CD4-positive, alpha-beta memory T cell (primary cell): ENCODE measurements at places on chromosomes 2 and 18. TPM values are rescaled to one million over a fixed set of nuclear protein-coding genes. Genes with fewer than 3 reads are reported as not detected.

NDUFB3 gene
- polyA plus RNA-seq, result 298 TPM

DNA sequence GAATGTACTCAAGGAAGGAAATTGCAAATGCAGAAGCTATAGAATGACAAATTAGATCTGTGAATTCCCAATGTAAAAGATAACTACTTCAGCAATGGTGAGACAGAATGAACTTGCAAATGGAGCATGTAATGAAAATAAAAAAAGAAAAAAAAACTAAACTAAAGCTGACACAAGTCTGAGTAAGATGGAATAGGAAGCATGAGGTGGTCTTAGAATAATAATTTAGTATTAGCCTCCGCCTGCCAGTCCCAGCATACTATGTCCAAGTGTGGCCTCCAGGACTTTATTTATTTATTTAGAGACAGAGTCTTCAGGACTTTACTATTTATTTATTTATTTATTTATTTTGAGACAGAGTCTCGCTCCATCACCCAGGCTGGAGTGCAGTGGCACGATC, 37.4 kb upstream of the SLC39A10 start:
- H3K4me1 ChIP-seq, result no peaks in the 10 kb centered on the region
- H3K4me3 ChIP-seq, result no peak overlapping the region
- H3K36me3 ChIP-seq, result no peaks in the 10 kb centered on the region
- H3K27me3 ChIP-seq, result no peaks in the 10 kb centered on the region

GRCh38 chr2:235845245-235845644, 322.9 kb downstream of the GBX2 start:
- H3K4me1 ChIP-seq, result no peaks in the 10 kb centered on the region
- DNase-seq, result no peak
- H3K36me3 ChIP-seq, result no peaks in the 10 kb centered on the region

- H3K4me1 ChIP-seq, result peaks cover 8% of the 10 kb centered on the region
- H3K27ac ChIP-seq, result no peak overlapping the region
- no peak overlapping the region for H3K4me3 ChIP-seq
- DNase-seq, result no peak
- H3K27me3 ChIP-seq, result no peaks in the 10 kb centered on the region
Observed at GRCh38 chr2:143356336-143356735, 227.1 kb downstream of the ARHGAP15 start.

TRABD2A gene
- 81.2 TPM for polyA plus RNA-seq

APOB gene
- polyA plus RNA-seq, result not detected

CDH2 gene
- polyA plus RNA-seq, result not detected

DNA sequence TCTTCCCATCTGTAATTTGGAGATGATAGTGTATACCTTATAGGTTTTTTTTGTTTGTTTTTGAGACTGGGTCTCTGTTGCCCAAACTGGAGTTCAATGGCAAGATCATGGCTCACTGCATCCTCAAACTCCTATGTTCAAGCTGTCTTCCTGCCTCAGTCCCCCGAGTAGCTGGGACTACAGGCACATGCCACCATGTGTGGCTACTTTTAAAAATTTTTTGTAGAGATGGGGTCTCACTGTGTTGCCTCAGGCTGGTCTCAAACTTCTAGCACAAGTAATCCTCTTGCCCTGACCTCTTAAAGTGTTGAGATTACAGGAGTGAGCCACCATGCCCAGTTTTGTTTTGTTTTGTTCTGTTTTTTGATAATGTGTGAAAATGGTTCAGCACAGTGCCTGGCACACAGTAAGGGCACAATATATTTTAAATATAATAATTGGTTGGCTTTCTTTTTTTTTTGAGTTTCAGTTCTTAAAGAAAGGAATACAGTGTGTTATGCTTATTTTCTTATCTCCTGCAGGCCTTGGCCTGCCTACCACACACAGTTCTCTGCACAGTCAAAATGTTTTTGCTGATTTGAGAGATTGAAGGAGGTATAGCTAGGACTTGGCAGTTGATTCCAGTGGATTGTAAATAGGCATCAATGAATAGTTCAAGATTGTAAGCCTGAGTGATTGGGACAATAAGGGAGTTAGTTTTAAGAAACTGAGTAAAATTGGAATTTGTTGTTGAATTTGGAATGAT, 6.1 kb downstream of the ACTR3 start:
- no peaks in the 10 kb centered on the region for H3K36me3 ChIP-seq
- H3K27ac ChIP-seq, result peak overlapping the region; percentile 17

SERPINB10 gene
- polyA plus RNA-seq, result not detected

DNA sequence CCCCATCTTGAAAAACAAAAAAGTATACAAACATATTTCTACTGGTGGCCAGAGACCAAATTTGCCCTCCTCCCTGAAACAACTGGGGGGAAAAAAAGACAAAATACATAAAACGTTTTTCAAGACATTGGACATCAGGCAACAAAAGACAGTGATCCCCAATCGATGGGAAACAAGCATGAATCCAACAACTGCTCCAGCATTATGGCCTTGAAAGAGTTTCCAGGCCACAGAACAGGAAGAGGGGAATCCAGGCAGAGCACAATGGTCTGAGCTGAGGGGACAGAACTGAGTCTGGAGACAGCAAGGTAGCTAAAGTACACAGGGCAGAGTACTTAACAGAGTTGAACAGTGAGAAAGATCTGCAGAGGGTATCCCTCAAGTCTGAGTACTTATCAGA, 4.4 kb downstream of the CCDC88A start:
- DNase-seq, result no peak
- H3K4me3 ChIP-seq, result no peak overlapping the region
- H3K27me3 ChIP-seq, result no peaks in the 10 kb centered on the region
- no peaks in the 10 kb centered on the region for H3K36me3 ChIP-seq
- peaks cover 10% of the 10 kb centered on the region for H3K4me1 ChIP-seq

GRCh38 chr18:49486606-49486952, 455 bp downstream of the C18orf32 start:
- peak overlapping the region; percentile 71 for H3K4me3 ChIP-seq
- peaks cover 42% of the 10 kb centered on the region for H3K36me3 ChIP-seq
- no peaks in the 10 kb centered on the region for H3K27me3 ChIP-seq
- peak overlapping the region; percentile 81 for H3K27ac ChIP-seq
- DNase-seq, result no peak
- peaks cover 64% of the 10 kb centered on the region for H3K4me1 ChIP-seq

- no peaks in the 10 kb centered on the region for H3K4me1 ChIP-seq
- no peak overlapping the region for H3K27ac ChIP-seq
- DNase-seq, result no peak
- H3K27me3 ChIP-seq, result no peaks in the 10 kb centered on the region
- H3K36me3 ChIP-seq, result no peaks in the 10 kb centered on the region
- no peak overlapping the region for H3K4me3 ChIP-seq
Observed at GRCh38 chr2:128580988-128581848, 262.6 kb upstream of the HS6ST1 start.

DNA sequence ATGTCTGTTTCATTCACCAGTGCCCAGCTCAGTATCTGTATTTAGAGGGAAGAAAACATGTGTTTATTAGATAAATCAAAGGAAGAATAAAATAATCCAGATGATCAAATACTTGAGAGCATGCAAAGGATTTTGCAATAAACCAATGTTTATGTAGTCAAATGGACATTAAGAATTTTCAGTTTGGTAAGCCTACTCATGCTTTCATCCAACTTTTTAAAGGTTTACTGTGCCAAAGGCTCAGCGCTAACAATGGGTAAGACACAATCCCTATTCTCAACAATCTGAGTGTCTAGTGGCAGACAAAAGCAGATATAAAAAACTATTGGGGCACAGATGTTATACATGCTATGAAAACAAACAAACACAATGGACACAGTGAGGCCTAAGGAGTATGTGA, 26.3 kb downstream of the GRB14 start:
- no peak overlapping the region for H3K4me3 ChIP-seq
- no peaks in the 10 kb centered on the region for H3K27me3 ChIP-seq
- no peak for DNase-seq
- no peaks in the 10 kb centered on the region for H3K36me3 ChIP-seq
- H3K4me1 ChIP-seq, result no peaks in the 10 kb centered on the region

- H3K4me1 ChIP-seq, result no peaks in the 10 kb centered on the region
- no peaks in the 10 kb centered on the region for H3K36me3 ChIP-seq
- no peaks in the 10 kb centered on the region for H3K27me3 ChIP-seq
- H3K4me3 ChIP-seq, result no peak overlapping the region
- no peak for DNase-seq
- no peak overlapping the region for H3K27ac ChIP-seq
Observed at GRCh38 chr2:232688201-232688600, 8.9 kb upstream of the GIGYF2 start.

DNA sequence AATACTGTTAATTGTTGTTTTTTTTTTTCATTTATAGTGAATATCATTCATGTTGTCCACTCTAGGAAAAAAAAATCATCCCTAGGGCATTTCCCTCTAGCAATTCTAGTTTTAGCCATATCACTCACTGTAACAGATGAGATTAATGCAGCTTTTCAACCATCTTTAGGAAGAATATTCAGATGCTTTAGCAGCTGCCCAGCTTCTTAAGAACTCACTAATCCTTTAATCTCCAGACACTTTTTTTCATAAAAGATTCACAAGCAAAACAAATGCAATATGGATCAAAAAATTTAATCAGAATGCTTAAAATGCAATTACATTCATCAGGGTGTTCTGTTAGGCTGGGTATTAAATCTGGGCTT, 692.6 kb downstream of the ERBB4 start:
- no peak overlapping the region for H3K4me3 ChIP-seq
- no peaks in the 10 kb centered on the region for H3K36me3 ChIP-seq
- no peaks in the 10 kb centered on the region for H3K4me1 ChIP-seq
- no peaks in the 10 kb centered on the region for H3K27me3 ChIP-seq
- DNase-seq, result no peak

ABCG5 gene
- polyA plus RNA-seq, result not detected

DNA sequence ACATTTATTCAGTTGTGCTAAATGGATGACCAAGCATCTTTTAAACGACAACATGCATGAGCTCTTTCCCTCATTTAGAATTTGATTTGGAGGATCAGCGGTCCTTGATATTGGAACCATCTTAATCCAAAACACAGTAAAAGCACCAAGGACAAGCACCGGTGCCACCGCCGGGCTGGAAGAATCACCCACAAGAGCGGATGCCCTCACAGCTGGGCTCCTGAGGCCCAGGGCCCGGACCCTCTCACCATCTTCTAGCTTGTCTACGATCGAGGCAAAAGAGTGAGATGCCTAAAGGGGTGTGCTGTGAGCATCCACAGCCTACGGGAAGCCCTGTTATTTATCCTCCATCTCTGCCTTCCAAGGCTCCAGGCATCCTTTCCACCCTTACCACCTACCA, 129.5 kb downstream of the ZNF516 start:
- no peaks in the 10 kb centered on the region for H3K4me1 ChIP-seq
- H3K36me3 ChIP-seq, result no peaks in the 10 kb centered on the region
- DNase-seq, result no peak
- no peaks in the 10 kb centered on the region for H3K27me3 ChIP-seq
- no peak overlapping the region for H3K27ac ChIP-seq

POTEI gene
- not detected for polyA plus RNA-seq

ATP8B1 gene
- polyA plus RNA-seq, result not detected

HOXD3 gene
- not detected for polyA plus RNA-seq

- H3K27ac ChIP-seq, result no peak overlapping the region
- H3K27me3 ChIP-seq, result no peaks in the 10 kb centered on the region
- H3K4me1 ChIP-seq, result no peaks in the 10 kb centered on the region
- no peak for DNase-seq
Observed at GRCh38 chr2:67797801-67798540, 264.8 kb downstream of the C1D start.

MTERF4 gene
- polyA plus RNA-seq, result 44.6 TPM

C2orf15 gene
- polyA plus RNA-seq, result 4.7 TPM

GRCh38 chr2:1814616-1815015, 70.3 kb upstream of the PXDN start:
- H3K36me3 ChIP-seq, result no peaks in the 10 kb centered on the region
- no peak overlapping the region for H3K27ac ChIP-seq
- H3K4me3 ChIP-seq, result no peak overlapping the region
- no peaks in the 10 kb centered on the region for H3K4me1 ChIP-seq
- H3K27me3 ChIP-seq, result no peaks in the 10 kb centered on the region

- no peak overlapping the region for H3K27ac ChIP-seq
- H3K4me3 ChIP-seq, result no peak overlapping the region
- no peaks in the 10 kb centered on the region for H3K36me3 ChIP-seq
- H3K4me1 ChIP-seq, result no peaks in the 10 kb centered on the region
- no peaks in the 10 kb centered on the region for H3K27me3 ChIP-seq
Observed at GRCh38 chr2:166944909-166945308, 56.6 kb downstream of the XIRP2 start.

GRCh38 chr2:58448065-58448507, 207.0 kb upstream of the FANCL start:
- DNase-seq, result no peak
- no peaks in the 10 kb centered on the region for H3K36me3 ChIP-seq

DUSP19 gene
- polyA plus RNA-seq, result 0.49 TPM

- no peaks in the 10 kb centered on the region for H3K4me1 ChIP-seq
- no peak for DNase-seq
- no peak overlapping the region for H3K27ac ChIP-seq
- no peaks in the 10 kb centered on the region for H3K27me3 ChIP-seq
- H3K4me3 ChIP-seq, result no peak overlapping the region
Observed at GRCh38 chr2:137210039-137210438, 444.7 kb downstream of the THSD7B start.

GRCh38 chr2:222752746-222753145, 81.3 kb downstream of the MOGAT1 start:
- H3K27me3 ChIP-seq, result no peaks in the 10 kb centered on the region
- DNase-seq, result no peak
- no peaks in the 10 kb centered on the region for H3K4me1 ChIP-seq
- no peak overlapping the region for H3K4me3 ChIP-seq

SLC4A3 gene
- polyA plus RNA-seq, result not detected

FAHD2B gene
- 13.3 TPM for polyA plus RNA-seq

DNA sequence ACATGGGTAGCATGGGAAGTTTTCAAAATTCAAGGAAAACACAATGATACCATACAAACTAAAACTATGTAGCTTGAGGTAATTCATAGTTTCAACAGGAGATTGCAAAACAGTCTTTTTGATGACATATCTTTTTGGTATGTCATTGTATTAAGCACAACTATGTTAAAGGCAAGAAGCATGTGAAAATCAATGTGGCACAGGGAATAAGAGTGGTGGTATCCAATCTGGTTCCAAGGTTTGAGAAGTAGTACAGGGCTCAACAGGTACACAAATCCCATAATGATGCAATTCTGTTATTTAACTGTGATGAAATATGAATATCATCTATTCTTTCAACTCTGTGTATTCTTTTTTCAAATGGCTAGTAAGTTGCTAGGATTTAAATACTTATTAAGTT, 16.4 kb upstream of the DLX2 start:
- H3K27me3 ChIP-seq, result no peaks in the 10 kb centered on the region
- no peaks in the 10 kb centered on the region for H3K4me1 ChIP-seq
- no peak for DNase-seq
- no peak overlapping the region for H3K27ac ChIP-seq

GRCh38 chr2:230983566-230983965, 12.4 kb upstream of the SPATA3 start:
- peaks cover 41% of the 10 kb centered on the region for H3K4me1 ChIP-seq
- H3K4me3 ChIP-seq, result no peak overlapping the region
- H3K27ac ChIP-seq, result no peak overlapping the region
- DNase-seq, result no peak
- no peaks in the 10 kb centered on the region for H3K36me3 ChIP-seq

DNA sequence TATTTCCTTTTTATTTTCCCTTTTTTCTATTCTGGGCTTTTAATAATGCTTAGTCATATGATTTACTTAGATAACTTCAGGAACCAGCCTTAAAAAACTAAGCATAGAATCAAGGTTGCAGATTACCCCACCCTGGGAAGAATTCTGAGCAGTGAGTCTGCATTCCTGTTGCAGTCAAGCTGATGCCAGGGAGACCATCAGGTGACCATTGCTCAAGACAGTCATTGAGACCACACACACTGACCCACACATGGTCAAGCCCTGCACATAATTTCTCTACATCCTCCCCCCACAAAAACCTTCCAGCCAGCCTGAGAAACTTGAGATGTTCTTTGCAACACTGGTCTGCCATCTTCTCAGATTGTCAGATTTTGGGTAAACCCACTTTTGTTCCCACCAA, 83.9 kb downstream of the SH3YL1 start:
- no peaks in the 10 kb centered on the region for H3K27me3 ChIP-seq
- DNase-seq, result no peak
- H3K36me3 ChIP-seq, result no peaks in the 10 kb centered on the region
- H3K4me3 ChIP-seq, result no peak overlapping the region
